ENCODE measurements at places on chromosomes 12 and 14.

DNA sequence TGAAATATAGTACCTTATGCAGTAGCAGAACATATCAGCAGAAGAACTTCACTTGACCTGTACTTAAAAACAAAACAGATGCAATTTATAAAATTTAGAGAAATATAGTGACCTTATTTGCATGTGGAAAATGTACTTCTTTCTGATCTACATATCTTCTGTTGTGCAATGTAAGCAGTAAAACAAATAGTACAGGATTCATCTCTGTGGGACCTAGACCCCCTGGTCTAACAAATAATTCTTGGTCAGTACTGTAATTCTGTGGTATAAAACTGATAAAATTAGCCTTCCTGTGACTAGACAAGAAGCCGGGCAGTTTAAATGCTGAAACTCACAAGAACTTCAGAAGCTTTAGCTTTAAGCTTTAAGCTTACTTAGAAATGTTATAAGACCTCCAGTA lies 21.6 kb downstream of the HIF1A start:
- DNase-seq = no peak

DNA sequence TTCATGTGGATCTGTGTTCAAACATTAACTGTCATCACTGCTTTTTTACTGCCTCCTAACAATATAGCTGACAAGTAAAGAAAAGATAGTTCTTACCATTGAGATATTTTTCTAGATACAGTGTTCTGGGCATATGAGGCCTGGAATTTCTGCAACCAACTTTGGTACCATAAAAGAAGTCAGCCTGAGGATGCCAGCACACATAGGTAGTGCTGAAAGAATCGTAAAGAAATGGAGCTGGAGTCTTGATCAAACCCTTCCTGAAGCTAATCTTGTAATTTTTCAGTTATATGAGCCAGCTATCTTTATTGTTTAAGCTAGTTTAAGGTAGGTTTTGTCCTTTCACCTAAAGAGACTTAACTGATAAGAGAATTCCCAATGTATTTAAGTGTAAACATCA lies 11.3 kb downstream of the ERG28 start:
- no peak for DNase-seq

- DNase-seq = no peak
These were observed 221.2 kb downstream of the NELL2 start for GRCh38 chr12:44654646-44655639.

DNA sequence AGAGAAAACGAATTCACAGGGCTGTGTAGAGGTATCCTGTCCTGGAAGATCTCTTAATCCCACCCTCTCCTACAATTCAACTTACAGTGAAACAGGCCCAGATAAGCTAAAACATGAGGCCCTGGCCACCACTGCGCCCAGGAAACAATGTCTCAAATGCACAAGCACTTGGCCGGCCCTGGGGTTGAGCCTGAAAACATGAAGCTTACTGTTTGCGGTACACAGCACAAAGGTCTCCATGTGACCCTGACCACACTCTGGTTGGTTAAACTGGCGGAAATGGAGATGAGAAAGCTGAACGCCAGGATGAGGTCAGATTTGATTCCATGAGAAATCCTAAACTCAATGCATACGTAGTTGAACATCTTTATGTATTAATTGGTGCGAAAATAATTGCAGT lies 16.4 kb downstream of the WSB2 start:
- DNase-seq = no peak

DNA sequence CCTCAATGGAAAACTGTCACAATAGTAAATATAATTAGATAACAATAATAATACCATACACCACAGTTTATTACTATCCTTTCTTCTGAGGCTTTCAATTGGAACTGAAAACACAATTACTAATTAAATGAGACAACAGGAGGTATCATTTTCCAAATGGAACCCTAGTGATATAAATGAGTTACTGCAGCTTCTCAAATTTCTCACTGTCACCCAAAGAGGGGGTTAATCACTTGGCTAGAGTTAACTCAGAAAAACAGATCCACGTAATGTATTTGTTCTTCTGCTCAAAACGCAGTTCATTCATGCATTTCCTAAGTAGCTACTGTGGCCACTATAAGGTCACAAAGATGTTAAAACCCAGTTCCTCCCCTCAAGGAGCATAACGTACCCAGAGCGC lies 120.9 kb upstream of the FOXN3 start:
- no peak for DNase-seq

- no peak for DNase-seq
These were observed 476.5 kb downstream of the APAF1 start for GRCh38 chr12:99121546-99121945.

GRCh38 chr12:101027816-101028215 lies 182.2 kb downstream of the SLC5A8 start:
- DNase-seq = no peak

DNA sequence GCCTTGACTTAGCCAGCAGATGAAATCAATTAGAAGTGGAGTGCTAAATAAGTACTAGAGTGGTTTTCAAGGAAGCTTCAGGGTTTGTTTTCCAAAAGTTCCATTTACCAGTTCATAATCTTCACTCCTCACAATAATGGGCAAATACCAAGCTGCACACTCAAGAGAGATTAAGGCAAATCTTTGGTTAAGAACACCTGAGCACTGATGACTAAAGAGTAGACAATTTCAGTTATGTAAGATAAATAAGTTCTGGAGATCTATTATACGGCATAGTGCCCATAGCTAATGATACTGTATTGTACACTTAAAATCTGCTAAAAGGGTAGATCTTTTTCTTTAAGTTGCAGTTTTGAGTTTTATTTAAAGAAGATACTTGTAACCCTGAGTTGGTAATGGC lies 125.0 kb downstream of the ARMH4 start:
- DNase-seq = no peak
